Aorta (tissue), 5 donors: ENCODE measurements at places on chromosomes 16 and 17. TPM values are rescaled to one million over a fixed set of nuclear protein-coding genes. Genes with fewer than 3 reads are reported as not detected.

DNA sequence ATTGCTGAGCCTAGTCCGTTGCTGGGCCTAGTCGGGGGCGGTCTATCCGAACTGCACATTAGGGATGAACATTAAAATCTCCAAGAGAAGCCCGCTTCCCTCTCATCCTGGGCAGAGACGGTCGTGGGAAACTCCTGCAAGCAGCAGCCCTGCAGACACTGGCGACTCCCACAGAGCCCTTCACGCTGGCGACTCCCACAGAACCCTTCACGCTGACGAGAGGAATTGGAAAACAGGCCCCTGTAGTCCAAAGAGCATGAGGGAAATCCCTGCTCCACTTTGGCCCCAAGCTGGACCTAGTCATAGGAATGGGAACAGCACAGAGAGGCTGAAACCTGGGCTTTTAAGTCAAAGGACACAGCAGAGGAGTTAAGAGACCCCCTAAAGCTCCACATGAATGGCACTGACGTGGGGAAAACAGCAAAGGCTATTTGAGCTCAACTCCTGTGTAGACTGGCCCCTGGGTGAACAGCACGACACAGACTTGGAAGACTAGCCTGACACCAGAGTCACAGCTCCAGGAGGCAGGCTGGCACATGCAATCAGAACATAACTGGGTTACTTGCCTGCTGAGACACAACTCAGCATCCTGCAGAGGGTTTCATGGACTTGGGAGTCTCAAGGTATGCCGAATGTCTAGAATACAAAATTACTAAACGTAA lies 42.2 kb downstream of the WDR45B start:
- DNase-seq: no peak

GRCh38 chr16:84741340-84741830 lies 41.6 kb downstream of the USP10 start:
- DNase-seq: no peak

- DNase-seq: no peak
Observed at GRCh38 chr17:36152639-36153120, 23.8 kb downstream of the TBC1D3B start.

DNA sequence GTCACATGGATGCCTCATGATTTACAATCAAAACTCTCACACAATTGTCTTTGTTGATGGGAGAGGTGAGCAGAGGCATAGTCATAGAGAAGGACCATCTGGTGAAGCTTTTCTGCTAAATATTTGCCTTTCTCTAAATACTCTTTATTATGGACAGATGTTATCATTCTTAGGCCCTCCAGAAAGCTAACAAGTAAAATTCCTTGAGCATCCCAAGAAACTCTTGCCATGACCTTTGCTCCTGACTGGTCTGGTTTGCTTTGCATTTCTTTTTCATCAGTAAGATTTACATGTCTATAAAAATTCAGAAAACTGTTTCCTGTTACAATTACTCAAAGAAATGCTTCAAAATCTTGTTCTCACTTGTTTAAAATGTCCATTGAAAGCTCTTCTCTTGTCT lies 1336.6 kb upstream of the CDH8 start:
- DNase-seq: no peak

DNA sequence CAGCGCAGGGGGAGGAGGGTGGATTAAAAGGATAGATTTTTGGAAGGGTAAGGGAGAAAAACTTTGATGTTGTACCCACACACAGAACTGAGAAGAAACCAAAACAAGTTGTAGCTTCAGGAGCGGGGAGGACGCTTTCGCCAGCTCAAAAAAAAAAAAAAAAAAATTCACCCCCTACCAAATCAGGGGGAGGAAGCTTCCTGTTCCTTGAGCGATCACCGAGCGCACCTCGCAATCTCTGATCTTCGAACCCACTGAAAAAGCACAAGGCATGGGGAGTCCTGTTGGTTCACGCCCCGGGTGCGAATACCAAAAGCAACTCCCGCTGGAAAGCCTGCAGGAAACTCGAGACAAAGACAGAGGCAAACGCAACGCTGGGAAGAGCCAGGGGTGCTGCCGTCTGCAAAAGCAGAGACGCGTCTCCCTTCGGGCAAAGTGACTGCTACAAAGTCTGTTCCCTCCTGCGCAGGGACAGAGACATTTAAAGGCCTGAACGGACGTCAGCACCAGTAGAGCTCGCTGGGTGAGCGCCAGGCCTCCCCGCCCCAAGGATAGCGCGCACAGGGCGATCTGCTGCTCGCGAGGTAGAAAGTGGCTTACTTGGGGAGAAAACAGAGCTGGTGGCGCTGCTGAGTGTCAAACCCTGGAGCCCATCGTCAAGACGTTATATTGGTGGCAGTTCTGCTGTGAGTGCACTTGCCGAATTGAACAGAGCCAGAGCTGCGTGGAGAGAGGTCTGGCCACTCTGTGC lies 190.4 kb downstream of the USP22 start:
- DNase-seq: peak; percentile 79

- no peak for DNase-seq
Observed at GRCh38 chr17:15334266-15334665, 7.1 kb downstream of the TEKT3 start.

DNA sequence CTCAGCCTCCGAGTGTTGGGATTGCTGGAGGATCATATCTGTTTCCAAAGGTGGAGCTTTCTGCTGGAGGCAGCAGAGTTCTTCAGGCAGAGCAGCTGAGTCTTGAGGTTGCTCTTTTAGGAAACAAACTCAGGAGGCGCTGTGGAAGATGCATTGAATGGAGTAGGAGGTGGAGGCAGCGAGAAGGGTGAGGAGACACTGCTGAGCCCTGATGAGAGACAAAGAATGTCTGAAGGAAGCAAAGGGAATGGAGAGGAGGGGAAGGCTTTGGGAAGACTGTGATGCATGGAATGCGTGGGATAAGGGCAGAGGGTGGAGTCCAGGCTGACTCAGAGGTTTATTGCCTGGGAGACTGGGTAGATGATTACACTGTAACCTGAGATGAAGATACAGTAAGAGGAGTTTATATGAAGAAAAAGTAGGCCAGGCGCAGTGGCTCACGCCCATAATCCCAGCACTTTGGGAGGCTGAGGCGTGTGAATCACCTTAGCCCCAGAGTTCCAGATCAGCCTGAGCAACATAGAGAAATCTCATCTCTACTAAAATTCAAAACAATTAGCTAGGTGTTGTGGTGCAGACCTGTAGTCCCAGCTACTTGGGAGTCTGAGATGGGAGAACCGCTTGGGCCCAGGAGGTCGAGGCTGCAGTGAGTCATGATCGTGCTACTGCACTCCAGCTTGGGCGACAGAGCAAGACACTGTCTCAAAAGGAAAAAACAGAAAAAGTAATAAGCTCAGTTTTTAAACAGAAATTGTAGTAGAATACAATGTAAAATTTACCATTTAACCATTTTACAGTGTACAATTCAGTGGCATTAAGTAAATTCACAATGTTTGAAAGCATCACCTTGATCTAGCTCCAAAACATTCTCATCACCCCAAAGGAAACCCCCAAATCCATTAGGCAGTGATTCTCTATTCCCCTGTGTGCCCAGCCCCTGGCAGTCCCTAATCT lies 17.8 kb upstream of the TMEM219 start:
- peak; percentile 66 for DNase-seq

DNA sequence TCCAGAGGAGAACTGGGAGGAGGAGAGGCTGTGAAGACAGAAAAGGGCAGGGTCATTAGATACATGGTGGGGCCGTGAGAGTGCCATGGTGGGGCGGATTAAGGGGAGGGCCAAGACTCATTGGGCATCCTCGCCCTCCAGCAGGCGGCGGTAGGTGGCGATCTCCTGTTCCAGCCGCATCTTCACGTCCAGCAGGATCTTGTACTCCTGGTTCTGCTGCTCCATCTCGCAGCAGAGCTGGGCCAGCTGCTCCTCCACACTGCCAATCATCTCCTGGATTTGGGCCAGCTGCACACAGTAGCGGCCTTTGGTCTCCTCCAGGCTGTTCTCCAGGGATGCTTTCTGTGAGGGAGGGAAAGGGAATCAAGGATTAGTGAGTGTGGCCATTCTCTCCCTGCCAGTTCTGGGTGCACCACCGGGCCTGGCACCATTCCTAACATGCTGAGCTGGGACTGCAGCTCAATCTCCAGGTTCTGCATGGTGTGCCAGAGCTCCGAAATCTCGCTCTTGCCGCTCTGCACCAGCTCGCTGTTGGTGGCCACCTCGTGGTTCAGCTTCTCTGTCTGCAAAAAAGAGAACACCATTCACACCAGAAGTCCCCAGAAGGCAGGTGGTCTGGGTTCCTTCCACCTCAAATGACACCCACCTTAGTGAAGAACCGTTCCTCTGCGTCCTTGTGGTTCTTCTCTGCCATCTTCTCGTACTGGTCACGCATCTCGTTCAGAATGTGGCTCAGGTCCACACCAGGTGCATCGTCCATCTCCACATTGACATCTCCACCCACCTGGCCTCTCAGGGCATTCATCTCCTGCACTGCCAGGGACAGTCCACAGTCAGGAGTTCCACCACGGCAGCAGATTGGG lies 129.0 kb downstream of the CCDC144A start:
- DNase-seq: no peak

TNFRSF13B gene
- not detected for total RNA-seq

SEPTIN1 gene
- 2.8 TPM for total RNA-seq

PLLP gene
- 2.2 TPM for total RNA-seq

ZNF785 gene
- total RNA-seq: 21.8 TPM
